ENCODE measurements at places on chromosomes 6 and 20. TPM values are rescaled to one million over a fixed set of nuclear protein-coding genes. Genes with fewer than 3 reads are reported as not detected.

Gene ENPP4
- total RNA-seq = 28.1 TPM

Gene ELOVL4
- 0.58 TPM for total RNA-seq

Gene HDGFL1
- not detected for total RNA-seq

Gene GMPR
- total RNA-seq = 65.2 TPM

Gene FOXF2
- 0.24 TPM for total RNA-seq

Gene FAM209B
- not detected for total RNA-seq

DNA sequence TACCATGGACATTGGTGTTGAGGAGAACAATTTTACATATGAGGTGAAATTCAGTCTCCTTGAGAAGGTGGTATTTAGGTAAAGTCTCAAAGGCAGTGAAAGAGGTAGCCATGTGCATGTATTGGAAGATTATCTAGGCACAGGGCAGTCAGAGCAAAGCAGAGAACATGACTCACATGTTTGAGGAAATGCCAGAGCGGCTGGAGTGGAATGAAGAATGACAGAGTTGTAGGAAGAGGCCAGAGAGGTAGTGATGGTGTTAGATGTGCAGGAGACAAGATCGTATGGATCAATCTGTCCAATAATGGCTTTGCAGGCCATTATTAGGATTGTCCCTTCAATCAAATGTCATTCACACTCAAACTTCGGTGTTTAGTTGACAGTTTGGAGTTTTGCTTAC lies 449.4 kb upstream of the PTCHD4 start:
- DNase-seq = no peak

- no peak for DNase-seq
Measured at GRCh38 chr6:163298079-163298830, 116.3 kb upstream of the QKI start.

DNA sequence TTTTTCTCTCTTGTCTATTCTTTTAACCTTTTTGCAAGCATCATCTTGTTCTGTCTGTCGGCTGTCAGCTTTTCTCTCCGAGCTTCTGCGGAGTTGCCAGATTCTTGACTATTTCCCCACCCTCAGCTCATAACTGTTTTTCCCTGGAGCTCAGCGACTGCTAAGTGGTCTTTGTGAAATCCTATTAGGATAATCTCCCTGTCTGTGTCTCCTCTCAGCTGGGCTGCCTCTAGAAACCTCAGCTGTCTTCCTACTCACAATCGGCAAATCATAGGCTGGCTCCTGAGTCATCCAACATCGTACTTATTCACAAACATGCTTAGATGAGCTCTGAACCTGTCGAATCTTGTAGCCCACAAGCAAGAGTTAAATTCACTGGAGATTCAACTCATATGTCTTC lies 332.3 kb downstream of the PTPRT start:
- DNase-seq = no peak

DNA sequence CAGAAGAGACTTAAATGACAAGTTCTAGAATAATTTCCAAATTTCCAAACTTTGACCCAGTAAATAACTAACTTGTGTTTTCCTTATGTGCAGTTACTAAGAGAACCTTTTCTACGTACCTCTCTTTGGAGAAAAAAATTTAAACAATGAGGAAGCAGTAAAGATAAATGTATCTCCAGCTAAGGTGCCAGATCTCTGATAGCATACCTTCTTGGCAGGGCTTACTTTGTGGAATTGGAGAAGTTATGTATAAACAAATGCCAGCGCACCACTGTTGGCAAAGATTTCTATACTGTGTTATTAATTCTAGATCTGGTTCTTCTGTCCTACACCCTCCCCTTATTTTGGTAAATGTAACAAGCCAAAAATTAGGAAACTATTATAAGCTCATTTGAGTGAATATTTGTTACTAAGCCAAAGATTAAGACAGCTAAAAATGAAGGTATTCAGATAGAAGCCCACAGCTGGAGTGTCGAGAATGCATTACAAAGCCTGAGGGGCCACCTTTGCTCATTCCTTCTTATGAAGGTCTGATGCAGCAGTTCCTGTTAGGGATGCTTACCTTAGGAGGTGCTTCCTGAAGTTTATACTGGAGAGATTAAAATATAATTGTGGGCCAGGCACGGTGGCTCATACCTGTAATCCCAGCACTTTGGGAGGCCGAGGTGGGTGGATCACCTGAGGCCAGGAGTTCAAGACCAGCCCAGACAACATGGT lies 373.1 kb upstream of the SOX4 start:
- DNase-seq = no peak

- no peak for DNase-seq
Measured at GRCh38 chr6:158760618-158761250, 58.4 kb downstream of the EZR start.

DNA sequence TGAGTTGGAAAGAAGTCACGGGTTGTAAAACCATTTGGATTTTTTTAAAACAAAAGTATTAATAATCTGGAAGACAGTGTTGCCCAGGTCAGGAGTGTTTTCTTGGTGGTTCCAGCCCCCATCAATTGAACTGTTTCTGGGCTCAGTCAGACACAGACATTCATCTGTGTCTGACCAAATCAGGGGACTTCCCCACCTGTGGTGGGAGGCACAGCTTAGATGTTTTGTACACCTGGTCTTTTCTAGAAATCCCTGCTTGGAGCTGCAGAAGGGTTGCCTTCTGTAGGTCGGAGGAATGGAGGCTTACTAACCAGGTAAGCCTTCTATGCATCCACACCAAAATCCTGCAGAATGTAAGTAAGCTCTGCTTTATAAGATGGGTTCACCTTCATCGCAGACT lies 63.6 kb downstream of the CDS2 start:
- no peak for DNase-seq

DNA sequence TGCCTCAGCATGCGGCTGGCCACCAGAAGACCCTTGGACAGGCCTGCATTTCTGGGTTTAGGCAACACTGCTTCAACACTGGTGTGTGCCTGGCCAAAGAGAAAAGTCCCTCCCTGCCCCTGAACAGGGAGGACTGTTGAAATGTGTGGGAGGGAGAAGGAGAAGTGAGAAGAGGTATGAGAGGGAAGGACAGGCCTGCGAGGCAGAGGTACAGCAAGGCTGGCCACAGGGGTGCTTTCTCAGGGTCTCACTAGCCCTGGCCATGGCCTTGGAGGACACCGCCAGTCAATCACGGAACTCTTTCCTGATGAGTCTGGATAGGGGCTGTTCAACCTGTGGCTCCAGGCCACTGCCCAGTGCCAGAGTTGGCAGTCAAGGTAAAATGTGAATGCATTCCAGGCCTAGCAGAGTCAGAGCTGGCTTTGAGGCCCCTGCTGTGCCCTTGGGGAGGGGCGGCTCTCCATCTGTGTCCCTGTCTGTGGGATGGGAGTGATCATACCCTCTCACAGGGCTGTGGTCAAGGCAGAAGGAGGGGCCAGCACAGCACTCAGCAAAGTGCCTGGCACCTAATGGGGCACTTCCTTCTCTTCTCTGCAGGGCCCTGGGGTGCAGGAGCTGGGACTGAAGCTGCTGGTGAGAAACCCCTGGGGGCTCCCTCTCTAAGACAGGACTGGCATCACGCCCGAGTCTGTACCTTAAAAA lies 43.2 kb upstream of the CDH22 start:
- DNase-seq = no peak

GRCh38 chr20:6333110-6333509 lies 210.3 kb upstream of the FERMT1 start:
- DNase-seq = no peak
